ENCODE measurements at places on chromosomes 3 and 15.

- no peak for DNase-seq
Measured at GRCh38 chr3:18177271-18177670, 247.9 kb downstream of the SATB1 start.

DNA sequence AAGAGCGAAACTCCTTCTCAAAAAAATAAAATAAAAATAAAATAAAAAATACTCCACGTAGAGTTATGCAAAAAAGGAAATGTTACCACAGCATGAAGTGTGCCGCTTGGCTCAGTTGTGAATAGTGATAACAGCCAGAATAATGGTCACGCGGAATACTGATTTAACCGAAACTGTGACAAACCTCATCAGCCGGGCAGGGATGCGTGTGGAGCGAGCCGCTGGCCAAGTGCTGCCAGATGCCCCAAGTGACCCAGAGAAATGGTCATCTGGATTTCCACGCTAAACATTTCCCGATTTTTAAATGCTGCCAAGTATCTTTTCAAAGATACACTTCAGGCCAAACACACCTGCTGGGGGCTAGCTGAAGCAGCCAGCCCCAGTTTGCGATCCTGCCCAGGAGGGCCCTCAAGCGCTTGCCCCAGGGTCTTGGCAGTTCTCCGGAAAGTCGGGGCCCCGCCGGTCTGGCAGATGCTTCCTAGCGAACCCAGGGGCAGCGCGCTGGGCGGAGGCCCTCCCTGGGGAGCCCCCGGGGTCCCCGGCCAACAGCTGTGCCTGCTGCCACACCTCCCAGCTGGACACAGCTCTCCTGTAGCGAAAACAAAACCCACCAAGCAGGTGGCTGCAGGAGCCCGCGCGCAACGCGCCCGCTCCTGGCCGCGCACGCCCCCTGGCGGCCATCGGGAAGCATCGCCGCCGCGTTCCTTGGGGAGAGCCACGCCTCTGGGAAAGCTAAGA, 35.1 kb downstream of the CMTM6 start:
- DNase-seq, result peak; percentile 88

- no peak for DNase-seq
Measured at GRCh38 chr3:48429960-48430707, at the start of gene PLXNB1. Gene PLXNB1 (minus strand): TSS chr3:48430086. CDS start chr3:48424611, 5,475 bp downstream.

DNA sequence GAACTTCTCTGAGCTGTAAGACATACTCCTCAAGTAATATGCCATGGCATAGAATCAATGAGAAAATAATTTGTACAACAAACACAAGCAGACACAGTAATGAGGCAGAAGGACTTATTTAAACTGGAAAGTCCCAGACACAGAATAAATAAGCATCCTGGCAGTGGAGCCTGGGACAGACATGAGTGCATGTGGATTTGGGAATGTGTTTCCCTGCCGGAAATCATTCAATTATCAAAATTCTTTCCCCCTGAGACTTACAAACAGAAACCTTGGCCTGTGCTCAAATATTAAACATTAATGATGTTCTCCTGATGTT, 520.1 kb downstream of the ROBO1 start:
- no peak for DNase-seq

GRCh38 chr15:57455929-57456328, 79.6 kb downstream of the CGNL1 start:
- no peak for DNase-seq

- DNase-seq, result no peak
Measured at GRCh38 chr3:151620071-151620470, 113.7 kb upstream of the AADACL2 start.

- DNase-seq, result no peak
Measured at GRCh38 chr3:122915300-122916055, 112.1 kb downstream of the SEMA5B start.

- no peak for DNase-seq
Measured at GRCh38 chr15:34133511-34133910, 31.6 kb downstream of the PGBD4 start.

DNA sequence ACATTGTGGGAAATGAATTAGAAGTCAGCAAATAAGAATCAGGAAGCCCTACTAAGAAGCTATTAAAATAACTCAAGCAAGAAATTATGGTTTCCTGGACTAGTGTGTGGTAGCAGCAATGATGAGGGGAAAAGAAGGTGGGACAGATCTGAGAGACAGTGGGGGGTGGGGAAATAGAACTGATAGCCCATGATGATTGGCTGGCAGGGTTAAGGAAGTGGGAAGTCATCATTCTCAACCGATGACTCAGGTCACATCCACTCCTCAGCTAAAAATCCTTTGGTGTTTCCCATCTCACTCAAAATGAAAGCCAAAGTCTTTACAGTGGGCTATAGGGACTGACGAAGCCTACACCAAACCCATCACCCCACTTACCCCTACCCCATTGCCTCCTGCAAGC, 153.9 kb upstream of the ARHGEF26 start:
- DNase-seq, result no peak

DNA sequence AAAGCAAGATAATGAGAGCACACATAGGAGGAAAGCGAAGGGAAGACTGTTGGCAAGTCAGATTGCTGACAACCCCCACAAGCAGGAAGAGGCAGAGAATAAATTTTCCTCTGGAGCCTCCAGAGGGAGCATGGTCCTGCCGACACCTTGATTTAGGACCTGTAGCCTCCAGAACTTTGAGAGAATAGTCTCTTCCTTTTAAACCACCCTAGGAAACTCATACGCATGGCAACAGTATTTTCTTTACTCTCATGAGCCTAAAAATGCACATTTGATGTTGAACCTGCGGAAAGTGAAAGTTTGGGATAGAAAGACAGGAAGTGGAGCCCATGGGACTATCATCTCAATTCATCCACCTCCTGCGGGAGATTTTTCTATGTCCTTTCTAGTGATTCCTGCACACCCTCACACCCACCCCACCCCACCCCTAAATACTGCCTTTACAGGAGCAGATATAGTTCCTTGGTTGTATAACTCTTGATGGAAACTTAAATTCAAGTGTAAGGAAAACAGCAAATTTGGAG, 116.7 kb upstream of the LPP start:
- no peak for DNase-seq

DNA sequence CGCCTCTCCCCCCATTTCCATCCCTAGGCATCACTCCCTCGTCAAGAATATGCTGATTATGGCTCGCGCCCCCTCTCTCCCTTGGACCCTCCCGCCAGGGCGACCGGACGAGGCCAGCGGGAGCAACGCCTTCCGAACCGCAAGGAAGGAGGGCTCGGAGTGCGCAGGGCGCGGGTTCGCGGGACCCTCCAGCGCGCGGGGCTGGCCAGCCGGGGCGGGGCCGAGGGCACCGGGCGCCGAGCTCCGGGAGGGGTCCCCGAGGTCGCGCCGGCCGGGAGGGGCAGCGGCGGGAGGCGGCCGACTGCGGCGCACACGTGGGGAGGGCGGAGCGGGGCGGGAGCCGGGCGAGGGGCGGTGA, 483 bp downstream of the EHD4 start:
- DNase-seq, result no peak

- no peak for DNase-seq
Measured at GRCh38 chr3:157872902-157873301, 233.3 kb downstream of the SHOX2 start.
